ENCODE measurements at places on chromosomes 6 and 20.

DNA sequence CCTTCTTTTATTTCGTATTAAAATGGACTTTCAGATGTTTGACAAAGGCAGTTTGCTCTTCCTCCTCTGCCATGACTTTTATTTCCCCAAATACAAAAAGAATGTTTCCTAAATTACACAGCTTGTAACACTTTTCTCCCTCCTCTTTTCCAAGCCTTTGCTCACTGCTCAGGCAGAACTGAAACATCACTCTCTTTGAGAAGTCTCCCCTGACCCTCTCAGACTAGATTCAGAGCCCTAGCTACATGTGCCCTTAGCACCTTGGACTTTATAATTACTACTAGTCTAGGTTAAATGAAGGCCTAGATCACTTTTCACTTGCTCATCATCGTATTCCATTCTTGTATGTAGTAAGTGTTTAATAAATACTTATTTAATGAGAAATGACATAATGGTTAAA is 8.5 kb upstream of the KIF6 start:
- no peak for DNase-seq

DNA sequence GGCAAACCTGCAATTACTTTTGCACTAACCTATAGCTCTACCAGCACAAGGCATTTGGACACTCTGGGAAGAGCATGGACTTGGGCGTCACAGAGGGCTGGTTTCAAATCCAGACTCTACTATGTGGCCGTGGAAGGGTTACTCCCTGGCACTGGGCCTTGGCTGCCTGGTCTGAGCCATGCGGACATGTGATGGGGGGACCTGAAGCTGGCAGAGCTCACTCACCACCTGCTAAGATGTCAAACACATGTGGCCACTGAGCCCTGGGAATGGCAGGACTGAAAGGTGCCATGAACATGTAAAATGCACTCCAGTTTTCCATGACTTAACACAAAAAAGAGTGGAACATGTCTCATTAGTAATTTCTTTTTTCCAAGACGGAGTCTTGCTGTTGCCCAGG is 23.7 kb downstream of the VSTM2L start:
- no peak for DNase-seq

DNA sequence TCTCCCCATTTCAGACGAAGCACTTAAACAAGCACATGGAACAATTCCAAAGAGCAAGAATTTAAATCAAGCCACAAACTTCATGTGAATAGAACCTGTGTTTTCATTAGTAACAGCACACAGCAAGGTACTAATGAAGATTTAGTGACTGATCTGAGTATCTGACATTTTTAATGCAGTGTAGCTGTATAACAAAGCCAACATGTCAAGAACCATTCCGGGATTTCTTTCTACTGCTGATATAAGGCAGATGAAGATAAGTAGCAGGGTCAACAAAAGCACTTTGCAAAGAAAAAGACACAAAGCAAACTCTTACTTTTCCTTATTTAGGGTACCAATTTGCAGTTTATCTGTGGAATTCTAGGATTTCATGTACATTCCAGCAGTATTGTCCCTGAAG is 11.3 kb downstream of the SLC17A5 start:
- DNase-seq = no peak

DNA sequence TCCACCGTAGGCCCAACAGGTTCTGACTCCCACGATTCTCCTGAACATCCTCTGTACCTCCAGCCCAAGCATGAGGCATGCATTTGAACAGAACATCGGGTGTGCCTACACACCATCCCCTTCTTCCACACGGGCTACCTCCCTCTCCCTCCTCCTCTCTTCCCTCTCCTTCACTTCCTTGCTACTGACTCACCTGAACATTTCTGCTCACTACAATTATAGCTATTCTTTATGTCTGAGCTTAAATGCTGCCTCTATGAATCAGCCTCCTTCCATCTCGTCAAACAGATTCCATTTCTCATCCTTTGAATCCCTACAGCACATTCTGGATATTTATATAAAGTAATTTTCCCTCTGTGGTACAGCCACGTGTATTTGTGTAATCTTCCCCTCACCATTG is 71.4 kb upstream of the MYLIP start:
- no peak for DNase-seq

GRCh38 chr6:20044883-20045282 is 167.4 kb downstream of the MBOAT1 start:
- no peak for DNase-seq

- DNase-seq = no peak
Observed at GRCh38 chr6:132785936-132786335, 12.5 kb downstream of the SLC18B1 start.
